ENCODE measurements at places on chromosomes 13 and 19. TPM values are rescaled to one million over a fixed set of nuclear protein-coding genes. Genes with fewer than 3 reads are reported as not detected.
A peak's percentile ranks its signal among the peaks of the same experiment; 100 is the strongest.

GRCh38 chr13:106987427-106987785 is 419.5 kb upstream of the ARGLU1 start:
- H3K27me3 ChIP-seq: no peaks in the 10 kb centered on the region
- H3K27ac ChIP-seq: no peak overlapping the region

DNA sequence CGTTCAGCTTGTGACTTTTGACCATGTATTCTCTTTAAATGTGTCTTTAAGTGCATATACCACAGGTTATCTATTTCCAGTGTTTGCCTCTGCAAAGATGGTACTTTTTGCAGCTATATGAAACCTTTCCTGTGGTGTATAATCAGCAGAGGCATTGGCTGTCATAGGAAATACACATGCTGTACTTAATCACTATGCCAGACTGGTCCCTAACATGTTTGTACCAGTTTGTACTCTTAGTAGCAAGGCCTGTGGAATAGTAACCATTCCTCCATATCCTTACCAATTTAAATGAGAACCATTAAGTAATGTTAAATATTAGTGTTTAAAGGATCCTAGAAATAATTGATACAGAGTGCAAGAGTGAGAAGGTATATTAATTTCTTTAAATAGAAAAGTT is 69.8 kb downstream of the CDK8 start:
- no peaks in the 10 kb centered on the region for H3K4me1 ChIP-seq
- no peaks in the 10 kb centered on the region for H3K36me3 ChIP-seq
- H3K27ac ChIP-seq: no peak overlapping the region
- no peaks in the 10 kb centered on the region for H3K27me3 ChIP-seq
- DNase-seq: no peak

DNA sequence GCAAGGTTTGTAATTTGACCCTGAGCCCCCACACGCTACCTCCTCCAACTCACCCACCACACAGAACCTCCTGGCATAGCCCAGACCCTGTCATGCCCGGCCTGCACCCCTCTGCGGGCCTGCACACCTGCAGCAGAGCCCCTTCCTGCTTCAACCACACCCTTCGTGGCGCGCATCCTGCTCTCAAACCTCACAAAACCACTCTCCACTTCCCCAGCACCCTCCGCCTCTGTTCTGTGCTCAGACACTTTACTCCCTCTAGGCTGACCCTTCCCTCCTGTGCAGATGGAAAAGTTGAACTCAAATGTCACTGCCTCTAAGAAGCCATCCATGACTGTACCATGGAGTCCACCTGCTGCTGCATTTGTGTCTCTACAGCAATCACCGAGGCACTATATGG is 28.5 kb downstream of the FAAP24 start:
- H3K36me3 ChIP-seq: peaks cover 32% of the 10 kb centered on the region
- H3K4me1 ChIP-seq: no peaks in the 10 kb centered on the region
- H3K27ac ChIP-seq: no peak overlapping the region
- H3K27me3 ChIP-seq: no peaks in the 10 kb centered on the region

- no peaks in the 10 kb centered on the region for H3K4me1 ChIP-seq
- H3K4me3 ChIP-seq: no peak overlapping the region
- no peaks in the 10 kb centered on the region for H3K27me3 ChIP-seq
- DNase-seq: no peak
- H3K27ac ChIP-seq: no peak overlapping the region
- no peaks in the 10 kb centered on the region for H3K36me3 ChIP-seq
Observed at GRCh38 chr19:19372656-19373416, 32.6 kb upstream of the GATAD2A start.

DNA sequence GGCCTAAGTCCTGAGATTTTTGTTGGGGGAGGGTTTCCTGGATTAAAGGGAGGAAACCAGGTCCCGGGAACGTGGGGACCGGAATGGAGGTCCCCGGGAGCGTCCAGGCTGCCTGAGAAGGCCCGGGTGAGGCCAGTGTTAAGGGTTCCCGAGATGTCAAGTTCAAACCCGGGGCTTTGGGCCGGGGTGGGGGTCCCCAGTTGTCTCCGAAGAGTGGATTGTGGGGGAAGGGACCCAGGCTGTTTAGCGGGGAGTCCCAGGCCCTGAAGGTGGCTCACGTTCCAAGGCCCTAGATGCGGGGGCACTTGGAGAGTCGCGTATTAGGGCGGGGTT is 262 bp downstream of the COX7A1 start:
- peaks cover 62% of the 10 kb centered on the region for H3K36me3 ChIP-seq
- DNase-seq: no peak
- no peak overlapping the region for H3K27ac ChIP-seq

DNA sequence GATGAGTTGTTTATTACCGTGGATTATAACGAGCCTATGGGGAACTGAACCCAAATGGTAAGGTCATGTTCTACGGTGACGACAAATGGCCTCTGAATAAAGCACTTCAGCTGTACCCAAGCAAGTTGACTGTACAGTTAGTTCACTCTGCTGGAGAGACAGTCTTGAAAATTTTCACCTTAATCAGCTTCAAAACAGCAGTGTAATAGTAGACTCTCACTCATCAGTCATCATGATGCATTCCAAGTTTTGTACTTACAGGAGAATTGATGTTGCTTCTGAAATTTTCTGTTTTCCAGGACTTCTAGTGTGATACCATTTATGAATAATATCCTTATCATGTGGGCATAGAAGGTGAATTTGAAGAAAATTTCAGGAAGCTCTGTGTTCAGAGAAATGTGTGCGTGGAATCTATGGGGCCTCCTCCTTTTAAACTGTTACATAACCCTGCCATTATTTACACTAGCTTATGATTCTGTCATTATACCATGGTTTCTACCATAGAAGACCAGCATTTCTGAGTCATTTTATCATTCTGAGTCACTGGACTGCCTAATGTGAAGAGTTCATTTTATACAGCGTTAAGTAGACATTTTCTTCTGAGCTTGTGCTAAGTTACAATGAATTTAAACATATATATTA is 96.9 kb downstream of the WDFY2 start:
- H3K27ac ChIP-seq: no peak overlapping the region
- H3K27me3 ChIP-seq: no peaks in the 10 kb centered on the region
- H3K36me3 ChIP-seq: no peaks in the 10 kb centered on the region

- no peak overlapping the region for H3K4me3 ChIP-seq
- H3K27me3 ChIP-seq: no peaks in the 10 kb centered on the region
- peaks cover 18% of the 10 kb centered on the region for H3K4me1 ChIP-seq
- DNase-seq: no peak
Observed at GRCh38 chr13:110360598-110360997, 53.5 kb downstream of the COL4A2 start.

- no peaks in the 10 kb centered on the region for H3K4me1 ChIP-seq
- peaks cover 8% of the 10 kb centered on the region for H3K27me3 ChIP-seq
- peaks cover 8% of the 10 kb centered on the region for H3K36me3 ChIP-seq
- H3K4me3 ChIP-seq: peak overlapping the region; percentile 76
- H3K27ac ChIP-seq: no peak overlapping the region
Observed at GRCh38 chr19:3575949-3576673, 3.4 kb downstream of the HMG20B start.

DNA sequence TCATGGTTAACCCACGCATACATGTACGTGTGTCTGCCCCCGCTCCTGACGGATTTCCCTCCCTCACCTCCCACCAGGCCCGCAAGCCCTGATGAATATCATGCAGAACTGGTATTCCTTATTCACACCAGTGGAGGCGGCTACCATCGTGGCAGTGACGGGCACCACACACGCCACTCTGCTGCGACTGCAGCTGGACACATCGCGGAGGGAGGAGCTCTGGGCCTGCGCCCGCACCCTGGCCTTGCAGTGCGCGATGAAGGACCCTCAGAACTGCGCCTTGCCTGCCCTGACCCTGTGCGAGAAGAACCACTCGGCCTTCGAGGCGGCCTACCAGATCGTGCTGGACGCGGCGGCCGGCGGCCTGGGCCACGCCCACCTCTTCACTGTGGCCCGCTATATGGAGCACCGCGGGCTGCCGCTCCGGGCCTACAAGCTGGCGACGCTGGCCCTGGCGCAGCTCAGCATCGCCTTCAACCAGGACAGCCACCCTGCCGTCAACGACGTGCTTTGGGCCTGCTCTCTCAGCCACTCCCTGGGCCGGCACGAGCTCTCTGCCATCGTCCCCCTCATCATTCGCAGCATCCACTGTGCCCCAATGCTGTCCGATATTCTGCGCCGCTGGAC is 35.0 kb downstream of the ZSWIM4 start:
- no peak overlapping the region for H3K4me3 ChIP-seq
- peak; percentile 45 for DNase-seq
- no peaks in the 10 kb centered on the region for H3K27me3 ChIP-seq
- peaks cover 4% of the 10 kb centered on the region for H3K36me3 ChIP-seq
- no peak overlapping the region for H3K27ac ChIP-seq

DNA sequence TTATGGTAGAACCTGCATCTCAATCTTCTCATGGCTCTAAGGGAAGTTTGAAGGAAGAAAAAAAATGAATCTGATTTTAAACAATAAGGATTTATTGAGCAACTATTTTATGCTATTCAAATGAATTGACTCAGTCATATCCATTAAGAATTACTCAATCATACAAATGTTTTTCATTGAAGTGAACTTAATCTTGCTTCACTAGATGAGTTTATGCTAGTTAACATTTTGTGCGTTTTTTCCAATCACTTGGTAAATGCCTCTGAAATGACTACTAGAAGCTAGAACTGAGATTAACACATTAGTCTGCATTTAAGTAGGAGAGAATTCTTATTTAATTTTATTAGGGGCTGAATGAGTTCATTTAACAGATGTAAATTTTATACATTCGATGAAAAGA is 25.2 kb downstream of the RXFP2 start:
- H3K27ac ChIP-seq: no peak overlapping the region
- H3K36me3 ChIP-seq: no peaks in the 10 kb centered on the region
- H3K27me3 ChIP-seq: no peaks in the 10 kb centered on the region
- H3K4me3 ChIP-seq: no peak overlapping the region
- no peaks in the 10 kb centered on the region for H3K4me1 ChIP-seq

GRCh38 chr13:44436589-44437337 is 63.1 kb downstream of the SERP2 start:
- peak; percentile 98 for DNase-seq
- peak overlapping the region; percentile 99 for H3K4me3 ChIP-seq
- peaks cover 25% of the 10 kb centered on the region for H3K36me3 ChIP-seq
- no peaks in the 10 kb centered on the region for H3K27me3 ChIP-seq
- peaks cover 7% of the 10 kb centered on the region for H3K4me1 ChIP-seq

DNA sequence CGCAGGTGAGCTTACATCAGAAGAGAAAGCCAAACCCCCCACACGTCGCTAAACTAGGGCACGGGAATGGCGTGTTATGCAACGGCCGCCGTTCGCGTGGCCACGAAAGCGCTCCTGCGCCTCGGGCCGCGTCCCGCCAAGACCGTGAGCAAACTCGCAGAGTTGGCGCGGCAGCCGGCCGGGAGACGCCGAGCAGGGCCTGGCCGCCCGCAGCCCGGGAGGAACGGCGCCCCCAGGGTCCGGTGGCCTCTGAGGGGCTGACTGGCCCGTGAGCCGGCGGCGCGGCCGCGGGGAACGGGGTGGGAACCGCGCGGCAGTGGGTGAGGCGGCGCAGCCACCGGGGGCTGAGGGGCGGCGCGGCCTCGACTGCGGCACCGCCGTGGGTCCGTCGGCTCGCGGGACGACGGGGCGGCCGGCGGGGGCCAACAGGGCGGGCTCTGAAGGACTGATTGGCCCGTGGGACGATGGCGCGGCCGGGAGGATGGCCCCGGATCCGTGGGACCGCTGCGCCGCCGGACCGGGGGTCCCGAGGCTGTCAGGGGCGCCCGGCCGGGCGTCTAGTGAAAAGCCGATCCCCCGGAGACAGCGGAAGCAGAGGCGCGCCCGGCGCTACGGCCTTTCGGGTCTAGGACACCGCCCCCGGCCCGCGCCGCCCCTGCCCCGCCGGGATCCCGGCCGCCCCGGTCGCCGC is 903 bp downstream of the LATS2 start:
- peaks cover 16% of the 10 kb centered on the region for H3K36me3 ChIP-seq
- no peak for DNase-seq
- peak overlapping the region; percentile 99 for H3K27ac ChIP-seq
- no peaks in the 10 kb centered on the region for H3K27me3 ChIP-seq

- peak; percentile 42 for DNase-seq
- peaks cover 69% of the 10 kb centered on the region for H3K36me3 ChIP-seq
- no peaks in the 10 kb centered on the region for H3K27me3 ChIP-seq
- peaks cover 5% of the 10 kb centered on the region for H3K4me1 ChIP-seq
- H3K4me3 ChIP-seq: no peak overlapping the region
Observed at GRCh38 chr13:110265682-110266430, 41.1 kb downstream of the COL4A1 start.

- H3K4me1 ChIP-seq: no peaks in the 10 kb centered on the region
- H3K36me3 ChIP-seq: no peaks in the 10 kb centered on the region
- peak; percentile 89 for DNase-seq
- peaks cover 37% of the 10 kb centered on the region for H3K27me3 ChIP-seq
Observed at GRCh38 chr19:35555301-35556005, 8.0 kb downstream of the ATP4A start.

DNA sequence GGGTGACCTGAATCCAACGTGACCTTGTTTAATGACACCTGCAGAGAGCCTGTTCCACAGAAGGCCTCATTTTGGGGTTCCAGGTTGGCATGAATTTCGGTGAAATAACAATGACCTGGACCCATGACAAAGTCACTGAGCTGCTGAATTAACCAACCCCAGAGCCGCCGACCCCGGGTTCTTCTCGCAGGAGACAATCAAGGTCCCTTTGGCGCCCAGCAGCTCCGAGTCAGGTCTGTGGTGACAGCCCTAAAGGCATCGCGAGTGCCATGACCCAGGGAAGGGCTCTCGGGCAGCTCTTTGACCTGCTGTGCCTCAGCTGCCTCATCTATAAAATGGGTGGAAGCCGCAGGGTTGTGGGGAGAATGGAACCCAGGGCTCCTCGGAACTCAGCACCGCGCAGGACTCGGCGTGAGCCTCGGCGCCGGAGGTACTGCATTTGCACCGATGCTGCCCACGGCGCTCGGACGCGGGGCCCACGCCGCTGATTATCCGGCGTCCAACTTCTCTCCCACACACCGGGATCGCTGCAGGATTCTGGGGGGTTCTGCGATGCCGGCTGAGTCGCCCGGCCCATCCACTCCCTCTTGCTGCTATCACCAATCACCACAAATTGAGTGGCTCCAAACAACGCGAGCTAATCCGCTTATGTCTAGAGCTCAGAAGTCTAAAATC is 5.7 kb downstream of the SHC2 start:
- DNase-seq: no peak
- H3K4me3 ChIP-seq: no peak overlapping the region
- H3K27me3 ChIP-seq: no peaks in the 10 kb centered on the region
- H3K27ac ChIP-seq: no peak overlapping the region
- H3K4me1 ChIP-seq: no peaks in the 10 kb centered on the region

DNA sequence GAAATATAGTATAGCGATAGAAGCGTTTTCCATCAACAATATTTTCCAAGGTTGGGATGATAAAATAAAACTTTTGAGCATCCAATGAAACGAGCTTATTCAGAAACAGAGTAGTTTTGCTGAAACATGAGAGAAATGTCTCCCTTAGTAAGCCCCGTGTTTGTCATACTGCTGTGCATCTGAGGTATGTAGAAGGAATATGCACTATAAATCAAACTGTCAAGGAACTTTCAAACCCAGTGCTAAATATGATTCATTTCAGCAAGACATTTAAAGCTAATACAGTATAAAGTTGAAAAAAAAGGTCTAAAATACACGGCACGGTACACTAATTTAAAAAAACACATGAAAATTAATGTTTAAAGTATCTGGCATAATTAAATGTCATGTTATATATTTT is 546.2 kb downstream of the SLITRK5 start:
- no peak for DNase-seq
- no peak overlapping the region for H3K4me3 ChIP-seq
- H3K36me3 ChIP-seq: no peaks in the 10 kb centered on the region
- no peak overlapping the region for H3K27ac ChIP-seq
- H3K4me1 ChIP-seq: no peaks in the 10 kb centered on the region

SNRPA gene
- total RNA-seq: 160 TPM

TFPT gene
- total RNA-seq: 15.5 TPM

ZNF429 gene
- 23.2 TPM for total RNA-seq

CD37 gene
- total RNA-seq: not detected

ZNF558 gene
- 8.9 TPM for total RNA-seq

SLC10A2 gene
- total RNA-seq: not detected

All from endodermal cell (in vitro differentiated cells).